AG09319 (cell line): ENCODE measurements at places on chromosomes 2 and 18.

DNA sequence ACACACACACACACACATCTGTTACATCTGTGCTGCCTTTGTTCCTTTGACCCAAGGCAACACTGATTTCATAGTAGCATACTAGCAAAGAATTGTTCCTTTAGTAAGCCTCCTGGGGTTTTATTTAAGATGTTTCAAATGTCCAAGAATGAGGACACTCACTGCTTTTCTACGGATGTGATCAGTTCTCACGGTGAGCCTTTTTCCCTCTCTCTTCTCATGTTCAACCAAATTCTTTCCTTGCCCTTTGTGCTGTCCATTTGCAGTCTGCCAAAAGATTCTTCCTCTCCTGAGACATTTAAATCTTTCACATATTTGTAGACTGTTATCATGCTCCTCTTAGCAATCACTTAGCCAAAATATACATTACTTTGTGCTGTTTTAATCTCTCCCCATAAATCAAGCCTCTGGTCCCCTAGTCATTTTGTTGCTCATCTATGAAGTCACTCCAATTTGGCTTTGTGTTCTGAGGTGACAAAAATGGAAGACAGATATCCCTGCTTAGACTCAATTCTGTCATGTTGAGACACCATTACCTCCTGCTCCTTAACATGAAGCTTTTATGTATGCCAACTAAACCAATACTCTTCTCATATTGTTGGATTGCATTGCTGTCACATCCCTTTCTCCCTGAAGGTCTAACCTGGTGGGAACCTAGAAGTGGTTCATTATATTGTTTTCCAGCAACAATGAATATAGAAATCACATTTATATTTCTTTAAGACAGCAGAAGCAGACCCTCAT, 1605.3 kb upstream of the ACVR2A start:
- no peak for DNase-seq

DNA sequence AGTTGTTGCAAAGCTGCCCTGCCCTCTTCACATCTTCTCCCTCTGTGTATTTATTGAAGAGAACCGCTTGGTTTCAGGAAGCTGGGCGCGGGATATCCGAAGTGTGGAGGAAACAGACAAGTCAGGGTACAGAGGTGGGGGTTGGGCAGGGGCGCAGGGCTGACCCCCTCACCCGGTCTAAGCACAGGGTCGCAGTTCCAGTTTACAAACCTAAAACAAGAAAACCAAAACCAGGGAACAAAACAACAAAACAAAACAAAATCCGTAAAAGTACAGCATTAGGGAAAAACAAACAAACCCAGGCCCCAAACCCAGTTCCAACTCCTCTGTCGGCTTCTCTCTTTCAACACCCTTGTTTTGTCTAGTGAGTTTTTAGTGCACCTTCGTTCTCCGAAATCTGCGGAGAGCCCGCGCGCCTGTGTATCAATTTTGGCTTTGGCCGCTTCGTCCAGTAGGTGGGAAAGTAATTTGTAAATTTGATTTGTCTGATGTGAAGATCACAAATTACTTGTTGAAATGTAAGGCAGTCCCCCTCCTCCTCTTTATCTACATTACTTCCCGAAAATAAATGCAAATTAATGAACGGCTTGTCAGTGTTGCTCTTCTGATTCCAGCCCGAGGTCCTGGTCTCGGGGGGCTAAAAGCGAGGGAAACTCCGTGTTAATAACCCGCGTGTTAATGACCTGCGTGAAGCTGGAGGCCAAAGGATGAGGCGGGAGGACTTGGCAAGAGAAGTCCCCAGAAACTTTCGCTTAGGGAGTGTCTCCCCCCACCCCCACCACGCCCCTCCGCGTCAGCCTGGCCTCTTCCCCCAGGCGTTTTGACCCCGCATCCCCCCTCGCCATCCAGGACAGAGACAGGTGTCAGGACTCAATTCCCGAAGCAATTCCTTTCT, 6.9 kb downstream of the OTX1 start:
- DNase-seq: no peak

- no peak for DNase-seq
Measured at GRCh38 chr2:8378016-8378810, 303.6 kb upstream of the ID2 start.

DNA sequence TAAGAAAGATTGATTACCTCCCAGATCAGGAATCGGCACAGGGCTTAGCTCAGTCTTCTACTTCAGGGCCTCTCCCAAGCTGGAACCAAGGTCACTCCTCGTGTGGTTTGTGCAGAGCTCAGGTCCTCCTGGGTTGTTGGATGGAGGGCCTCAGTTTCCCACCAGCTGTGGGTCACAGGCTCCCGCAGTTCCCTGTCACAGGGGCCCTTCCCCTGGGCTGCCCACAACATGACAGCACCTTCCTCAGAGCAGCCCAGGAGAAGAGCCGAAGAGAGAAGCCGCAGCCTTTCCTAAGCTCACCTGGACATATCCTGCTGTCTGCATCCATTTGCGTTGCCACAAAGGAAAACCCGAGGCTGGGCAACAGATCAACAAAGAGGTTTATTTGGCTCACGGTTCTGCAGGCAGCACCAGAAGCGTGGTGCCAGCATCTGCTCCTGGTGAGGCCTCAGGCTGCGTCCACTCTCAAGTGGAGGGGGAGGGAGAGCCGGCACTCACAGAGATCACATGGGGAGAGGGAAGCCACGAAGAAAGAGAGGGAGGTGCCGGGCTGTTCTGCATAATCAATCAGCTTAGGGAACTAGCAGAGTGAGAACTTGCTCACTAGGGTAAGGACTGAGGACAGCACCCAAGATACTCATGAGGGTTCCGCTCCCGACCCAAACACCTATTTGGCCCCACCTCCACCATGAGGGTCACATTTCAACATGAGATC, 13.0 kb upstream of the ALLC start:
- DNase-seq: no peak

DNA sequence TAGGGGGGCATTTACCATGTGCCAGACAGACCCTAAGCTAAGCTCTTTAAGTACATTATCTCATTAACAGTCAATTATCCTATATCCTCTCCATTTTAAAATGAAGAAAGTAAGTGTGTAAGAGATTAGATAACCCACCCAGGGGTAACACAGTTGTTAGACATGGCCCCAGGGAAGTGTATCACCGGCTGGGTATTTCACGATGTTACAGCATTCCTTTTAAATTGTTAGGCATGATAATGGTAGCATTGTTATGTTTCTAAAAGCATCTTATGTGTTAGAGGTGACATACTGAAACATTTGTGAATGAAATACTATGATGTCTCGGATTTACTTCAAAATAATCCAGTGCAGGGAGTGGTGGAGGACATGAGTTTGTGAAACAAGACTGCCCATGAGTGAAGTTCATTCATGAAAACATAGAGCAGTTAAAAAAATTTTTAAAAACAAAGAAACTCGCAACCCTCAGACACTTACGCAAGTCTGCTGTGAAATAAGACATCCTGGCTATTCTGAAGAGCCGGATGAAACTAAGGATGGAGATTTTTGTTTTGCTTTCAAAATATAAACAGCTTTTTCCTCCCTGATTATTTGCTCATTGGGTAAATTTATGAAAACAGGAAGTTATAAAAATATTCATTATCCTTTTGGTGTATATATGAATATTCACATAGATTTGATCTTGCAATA, 54.9 kb downstream of the IL1RL2 start:
- no peak for DNase-seq
